Nucleus accumbens (tissue), 56 donors: ENCODE measurements at places on chromosomes 12 and 14.

DNA sequence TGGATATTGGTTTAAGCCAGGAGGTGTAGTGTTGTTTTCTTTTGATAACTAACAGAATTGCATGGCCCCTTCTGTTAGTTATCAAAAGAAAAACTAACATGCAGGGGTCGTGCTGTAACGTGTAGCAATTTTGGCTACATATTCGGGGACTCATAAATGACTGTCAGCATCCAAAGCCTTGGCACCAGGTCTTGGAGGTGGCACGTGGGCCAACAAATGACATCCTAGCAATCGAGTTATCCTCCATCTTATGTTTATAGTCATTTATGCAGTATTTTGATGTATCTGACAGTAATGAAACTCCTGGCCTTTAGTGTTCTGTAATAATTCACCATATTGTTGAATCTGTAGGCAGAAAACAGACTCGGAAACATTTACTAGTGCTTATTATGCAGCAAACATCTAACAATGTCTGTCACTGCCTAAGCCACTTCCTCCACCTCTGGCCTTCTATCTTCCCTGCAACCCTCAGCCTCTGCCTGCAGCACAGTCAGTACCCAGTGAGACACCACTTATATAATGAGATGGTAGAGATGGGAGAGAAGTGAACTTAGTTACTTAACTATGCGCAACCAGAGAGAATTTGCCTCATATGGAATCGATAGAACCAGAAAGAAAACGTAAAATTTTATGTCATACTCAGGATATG lies 184.6 kb downstream of the AEBP2 start:
- DNase-seq = no peak

GRCh38 chr14:68936476-68936875 lies 42.6 kb downstream of the ACTN1 start:
- no peak for DNase-seq

DNA sequence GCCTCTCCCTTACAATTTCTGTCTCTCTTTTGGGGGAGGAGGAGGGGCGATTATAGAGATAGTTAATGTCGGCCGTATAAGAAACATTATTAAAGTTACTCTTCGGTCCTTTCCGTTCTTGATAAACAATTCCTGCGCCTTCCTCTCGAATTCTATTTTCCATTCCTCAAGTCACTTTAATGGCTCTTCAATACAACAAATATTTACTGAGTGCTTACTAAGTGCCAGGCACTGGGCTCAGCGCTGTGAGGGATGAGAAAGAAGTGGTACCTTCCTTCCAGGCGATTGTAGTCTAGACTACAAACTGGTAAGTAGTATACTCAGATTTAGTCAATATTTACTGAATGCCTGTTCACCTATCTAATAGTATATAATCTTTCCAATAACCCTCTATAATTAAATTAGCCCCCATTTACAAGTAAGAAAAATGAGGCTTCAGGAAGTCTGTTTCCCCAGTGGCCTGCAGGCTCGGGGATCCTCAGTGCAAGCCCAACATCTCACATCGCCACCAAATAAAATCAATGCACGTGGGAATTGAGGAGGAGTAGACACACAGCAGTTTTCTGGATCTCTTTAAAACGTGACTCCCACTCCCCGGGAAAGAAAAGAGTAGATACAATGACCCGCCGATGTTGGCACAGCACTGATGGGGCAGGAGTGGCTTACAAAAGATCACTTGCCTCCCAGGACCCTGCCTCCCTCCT lies 589 bp upstream of the ZNF219 start:
- no peak for DNase-seq

DNA sequence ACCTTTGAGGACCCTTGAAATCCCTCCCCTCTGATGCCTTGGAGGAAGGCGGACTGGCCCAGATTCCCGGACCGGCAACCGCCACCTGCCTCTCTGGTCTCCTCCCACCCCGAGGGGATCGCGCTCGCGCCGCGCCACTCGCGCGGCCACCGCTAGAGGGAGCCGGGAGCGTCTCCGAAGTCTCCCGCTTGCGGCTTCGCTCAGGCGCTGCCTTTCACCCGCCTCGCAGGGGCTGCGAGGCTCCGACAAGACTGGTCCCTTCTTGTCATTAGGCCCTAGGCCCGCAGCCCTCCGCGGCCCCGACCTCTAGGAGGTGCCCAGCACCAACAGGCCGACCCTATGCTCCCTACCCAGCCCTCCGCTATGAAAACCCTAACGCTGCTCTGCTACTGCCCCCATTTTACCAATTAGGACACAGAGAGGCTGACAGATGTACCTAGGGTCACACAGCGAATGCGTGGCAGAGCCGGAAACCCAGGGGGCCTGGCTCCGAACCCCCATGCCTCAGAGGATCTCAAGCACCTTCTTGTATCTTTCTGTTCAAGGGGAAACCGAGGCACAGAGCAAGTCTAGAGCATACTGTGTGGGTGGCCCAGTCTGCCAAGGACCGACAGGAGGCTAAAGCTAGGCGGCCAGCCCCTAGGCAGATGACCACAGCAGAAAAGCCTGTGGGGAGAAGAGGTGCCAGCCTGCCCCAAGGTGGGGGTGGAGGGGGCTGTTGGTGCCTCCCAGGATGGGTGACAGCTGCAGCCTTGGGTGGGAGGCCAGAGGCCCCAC lies 21.4 kb upstream of the VSX2 start:
- peak; percentile 52 for DNase-seq

- DNase-seq = no peak
These were observed 21.0 kb downstream of the KRT80 start for GRCh38 chr12:52170827-52171226.

- no peak for DNase-seq
These were observed 307.5 kb downstream of the ETNK1 start for GRCh38 chr12:22932431-22932830.

GRCh38 chr14:68623826-68624225 lies 169.0 kb downstream of the ZFP36L1 start:
- no peak for DNase-seq

GRCh38 chr14:68262567-68262966 lies 443.0 kb downstream of the RAD51B start:
- no peak for DNase-seq

DNA sequence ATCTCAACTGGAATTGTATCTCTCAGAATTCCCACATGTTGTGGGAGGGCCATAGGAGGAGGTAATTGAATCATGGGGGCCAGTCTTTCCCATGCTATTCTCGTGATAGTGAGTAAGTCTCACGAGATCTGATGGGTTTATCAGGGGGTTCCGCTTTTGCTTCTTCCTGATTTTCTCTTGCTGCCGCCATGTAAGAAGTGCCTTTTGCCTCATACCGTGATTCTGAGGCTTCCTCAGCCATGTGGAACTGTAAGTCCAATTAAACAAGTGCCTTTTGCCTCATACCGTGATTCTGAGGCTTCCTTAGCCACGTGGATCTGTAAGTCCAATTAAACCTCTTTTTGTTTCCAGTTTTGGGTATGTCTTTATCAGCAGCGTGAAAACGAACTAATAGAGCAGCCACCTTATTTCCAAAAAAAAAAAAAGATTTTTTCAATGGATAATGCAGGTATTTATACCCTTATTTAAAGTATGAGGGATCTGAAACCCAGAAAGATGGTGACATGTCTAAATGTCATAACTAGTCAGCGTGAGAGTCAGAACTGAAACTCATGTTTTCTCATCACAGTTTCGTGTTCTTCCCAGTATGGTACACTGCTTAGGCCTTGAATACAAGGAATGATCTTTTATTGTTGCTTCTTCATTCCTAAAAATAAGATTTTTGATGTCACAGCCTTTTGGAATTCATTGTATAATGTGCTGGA lies 89.6 kb downstream of the ERC1 start:
- no peak for DNase-seq

- no peak for DNase-seq
These were observed 41.2 kb upstream of the WSCD2 start for GRCh38 chr12:108087900-108088299.

DNA sequence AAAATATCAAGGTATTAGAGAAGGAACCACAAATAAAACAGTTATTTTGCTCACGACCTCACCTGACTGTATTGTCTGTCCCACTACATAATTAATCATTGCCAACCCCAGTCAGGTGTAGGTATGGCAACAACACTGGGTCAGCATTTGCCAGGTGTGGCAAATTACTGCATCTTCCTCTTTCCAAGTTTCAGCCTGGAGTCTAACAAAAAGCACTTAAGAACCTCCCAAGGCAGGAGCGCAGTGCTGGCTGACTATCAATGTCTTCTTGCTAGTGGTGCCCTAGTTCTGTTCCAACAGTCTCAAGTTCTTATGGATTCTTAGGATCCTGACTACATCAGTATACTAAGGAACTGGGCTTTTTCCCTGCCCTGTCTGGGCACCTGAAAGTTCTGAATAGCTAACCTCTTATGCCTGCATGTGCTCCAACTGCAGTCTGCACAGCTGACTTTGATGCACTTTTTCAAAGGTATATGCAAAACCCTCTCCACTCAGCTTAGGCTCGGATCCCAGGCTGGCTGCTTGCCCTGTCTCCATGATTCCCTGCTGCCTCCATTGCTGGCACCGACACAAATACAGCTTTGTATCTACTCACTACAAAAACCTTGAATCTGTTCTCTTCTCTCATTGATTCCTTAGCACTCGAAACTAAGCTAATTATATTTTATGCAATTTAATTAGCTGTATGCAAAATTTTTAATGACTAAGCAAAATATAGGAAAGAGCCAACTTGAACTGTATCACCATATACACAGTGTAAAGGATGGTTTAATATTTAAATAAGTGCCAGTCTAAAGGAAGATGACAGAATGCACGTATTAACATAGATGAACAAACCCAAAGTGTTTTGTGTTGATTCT lies 113.3 kb downstream of the PRKD1 start:
- DNase-seq = peak; percentile 80
